HL-60 (cell line): ENCODE measurements at places on chromosomes 7 and 10.

DNA sequence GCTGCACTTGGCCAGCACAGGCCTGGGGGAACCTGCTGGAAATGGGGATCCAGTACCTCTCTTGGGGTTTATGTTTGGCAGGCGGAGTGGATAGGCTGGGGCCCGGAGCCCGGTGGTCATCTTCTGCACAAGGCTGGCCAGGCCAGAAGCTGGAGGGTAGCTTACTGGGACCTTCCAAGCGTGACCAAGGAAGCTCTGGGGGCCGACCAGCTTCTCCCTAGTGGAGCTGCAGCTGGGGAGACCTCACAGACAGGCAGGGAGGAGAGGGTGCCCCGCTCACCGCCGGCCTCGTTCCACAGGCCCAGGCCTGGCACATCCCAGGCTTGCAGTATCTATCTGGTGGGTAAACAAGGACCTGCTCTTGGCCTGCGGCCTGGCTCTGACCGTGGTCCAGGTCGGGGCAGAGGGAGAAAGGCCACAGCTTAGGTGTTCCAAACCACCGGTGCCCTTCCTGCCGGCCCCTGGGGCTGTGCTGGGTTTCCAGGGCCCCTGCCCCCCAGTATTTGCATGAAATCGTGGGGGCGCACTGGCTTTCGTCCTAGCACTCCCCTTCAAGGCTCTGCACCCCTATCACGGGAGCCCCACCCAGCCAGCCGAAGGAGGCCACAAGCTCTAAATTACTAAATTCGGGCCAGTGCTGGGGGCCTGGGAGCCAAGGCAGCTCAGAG, 1.5 kb upstream of the ELFN1 start:
- DNase-seq = no peak

DNA sequence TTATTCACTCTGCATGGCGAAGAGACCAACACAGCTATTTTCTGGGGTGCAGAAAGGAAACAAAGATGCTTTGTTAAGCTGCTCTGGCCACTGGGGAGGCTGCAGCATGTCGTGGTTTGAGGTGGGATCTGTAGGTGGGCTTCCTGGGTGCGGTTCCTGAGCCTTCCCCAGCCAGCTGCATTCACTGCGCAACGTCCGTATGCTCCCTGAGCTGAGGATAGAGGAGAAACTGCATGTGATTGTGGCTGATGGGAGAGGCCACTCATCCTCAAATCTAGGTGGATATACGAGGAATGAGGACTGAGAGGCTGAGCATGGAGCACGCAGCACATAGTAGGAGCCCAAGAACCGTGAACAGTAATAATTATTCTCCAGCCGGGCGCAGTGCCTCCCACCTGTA, 9.9 kb upstream of the DNAAF5 start:
- DNase-seq = no peak

- DNase-seq = no peak
Observed at GRCh38 chr10:82961864-82962263, 1086.9 kb downstream of the NRG3 start.

DNA sequence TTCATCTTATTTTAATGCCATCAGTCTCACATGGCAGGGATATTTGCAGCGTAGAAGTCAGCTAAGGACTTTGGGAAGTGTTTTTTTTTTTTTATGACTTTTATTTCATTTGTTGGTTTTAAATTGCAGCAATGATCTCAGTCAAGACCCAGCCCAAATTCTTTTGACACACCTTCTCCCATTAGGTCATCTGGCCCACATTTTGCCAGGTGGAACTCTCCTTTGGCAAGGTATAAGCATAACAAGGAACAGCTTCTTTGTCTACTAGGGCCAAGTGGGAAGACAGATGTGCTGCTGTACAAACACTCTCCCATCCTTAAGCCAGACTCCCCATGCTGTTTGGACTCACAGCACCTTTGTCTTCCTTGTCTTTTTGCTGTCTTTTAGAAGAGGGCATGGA, 41.8 kb downstream of the PLEKHA8 start:
- no peak for DNase-seq

DNA sequence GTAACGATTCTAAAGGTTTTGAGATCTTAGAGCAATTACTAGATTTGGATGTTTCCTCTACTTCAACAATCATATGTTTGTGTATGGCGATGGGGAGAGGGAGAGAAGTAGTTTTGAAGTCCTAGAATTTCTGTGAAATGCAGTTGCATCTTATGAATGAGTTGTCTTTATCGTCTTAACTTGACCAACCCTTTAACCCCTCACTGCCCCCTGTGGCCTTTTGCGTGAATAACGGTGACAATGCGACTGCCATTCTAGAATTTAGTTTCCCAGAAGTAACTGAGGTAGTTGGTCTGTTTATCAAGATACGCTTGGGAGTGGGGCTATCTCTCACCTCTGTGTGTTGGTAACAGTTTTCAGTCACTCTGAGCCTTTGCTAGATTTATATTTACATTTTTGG, 204.6 kb downstream of the HDAC9 start:
- no peak for DNase-seq

DNA sequence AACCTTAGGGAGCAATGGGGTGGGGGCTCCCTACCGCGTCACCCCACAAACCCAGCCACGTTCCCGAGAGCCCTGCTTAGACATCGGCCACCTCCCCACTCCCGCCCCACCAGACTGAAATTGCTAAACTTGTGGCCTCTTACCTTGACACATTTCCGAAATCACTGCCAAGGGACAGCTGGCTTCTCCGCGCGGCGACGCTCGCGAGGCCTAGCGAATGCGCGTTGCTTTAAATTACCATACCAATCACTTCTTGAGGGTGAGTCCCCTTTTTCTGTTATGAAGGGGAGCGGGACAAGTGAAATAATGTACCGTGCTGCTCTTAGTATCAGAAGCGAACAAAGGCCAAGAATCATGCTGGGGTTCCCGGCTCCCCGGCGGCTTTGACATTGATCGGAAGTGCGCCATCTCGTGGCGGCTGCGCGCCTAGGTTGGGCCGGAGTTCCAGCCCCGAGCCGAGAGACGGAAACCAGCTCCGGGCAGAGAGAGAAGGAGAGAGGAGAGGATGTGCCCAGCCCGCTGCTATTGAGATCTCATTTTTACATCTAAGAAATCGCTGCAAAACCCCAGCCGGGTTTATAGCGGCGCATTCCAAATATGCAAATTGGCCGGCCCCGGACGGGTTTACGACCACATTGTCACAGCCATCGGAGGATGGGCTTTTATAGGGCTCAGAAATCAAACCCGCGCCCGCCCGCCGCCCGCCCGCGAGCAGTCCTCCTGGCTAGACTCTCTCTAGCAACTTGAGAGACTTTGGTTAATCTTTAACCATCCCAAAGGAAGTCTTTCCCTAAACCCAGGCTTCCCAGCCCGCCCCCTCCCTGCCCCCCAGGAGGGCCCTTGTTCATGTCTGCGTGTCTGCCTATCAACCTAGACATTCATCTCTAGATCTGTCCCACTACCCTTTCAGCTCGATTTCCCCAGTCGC, 5.3 kb downstream of the HOXA11 start:
- DNase-seq = no peak

DNA sequence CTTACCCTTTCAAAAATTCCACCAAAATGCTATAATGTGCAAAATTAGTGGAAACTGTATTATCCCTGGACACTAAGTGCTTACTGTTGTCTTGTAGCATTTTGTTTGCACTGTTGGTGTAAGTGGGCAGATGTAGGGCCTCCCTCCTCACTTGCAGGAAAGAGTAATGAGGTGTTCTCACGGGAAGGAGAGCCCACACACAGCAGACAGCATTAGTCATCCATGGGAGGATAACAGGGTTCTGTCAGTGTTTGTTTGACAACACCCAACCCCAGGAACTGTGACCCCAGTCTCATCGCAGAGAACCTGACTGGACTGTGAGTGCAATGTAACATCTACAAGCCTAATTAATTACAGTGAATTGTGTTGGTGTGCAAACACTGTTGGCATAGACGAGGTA, 58.7 kb upstream of the VSTM2A start:
- no peak for DNase-seq

GRCh38 chr7:75980430-75981202, 13.8 kb downstream of the TMEM120A start:
- DNase-seq = no peak

DNA sequence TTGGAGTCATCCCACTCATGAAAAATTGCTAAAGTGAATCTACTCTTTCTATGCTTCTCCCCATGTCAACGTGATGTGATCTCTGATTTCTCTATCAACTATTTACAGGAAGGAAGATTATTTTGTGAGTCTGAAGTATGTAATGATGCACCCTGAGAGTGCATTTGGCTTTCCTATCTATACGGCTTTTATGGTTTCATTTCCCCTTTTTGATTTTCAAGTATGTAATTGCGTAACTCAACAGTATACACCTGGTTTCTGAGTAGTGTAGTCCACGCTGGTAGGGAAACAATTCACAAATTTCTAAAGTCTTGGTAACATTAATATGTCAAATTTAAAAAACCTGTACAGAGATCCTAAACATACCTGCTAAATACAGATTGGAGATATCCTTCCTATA, 194.7 kb upstream of the SEMA3A start:
- DNase-seq = no peak

- no peak for DNase-seq
Observed at GRCh38 chr10:88107296-88108097, 244.1 kb downstream of the PTEN start.

DNA sequence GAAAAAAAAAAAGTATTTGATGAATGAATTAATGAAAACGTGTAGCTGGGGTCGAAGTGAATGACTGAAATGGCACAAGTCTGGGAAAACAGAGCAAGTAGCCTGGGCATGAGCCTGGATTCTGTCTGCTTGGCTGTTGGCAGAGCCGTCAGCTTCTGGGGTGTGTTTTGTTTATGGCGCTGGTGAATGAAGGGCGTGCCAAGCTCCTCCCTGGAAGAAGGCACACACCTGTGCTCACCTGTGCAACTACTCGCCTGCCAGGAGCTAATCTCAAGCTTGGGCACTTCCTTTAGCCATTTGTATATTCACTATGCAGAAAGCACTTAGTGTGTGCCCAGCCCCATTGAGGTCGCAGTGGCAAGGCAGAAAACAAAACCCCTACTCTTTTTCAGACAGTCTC, 74.1 kb downstream of the GTF2IRD1 start:
- DNase-seq = no peak

- DNase-seq = no peak
Observed at GRCh38 chr7:92332782-92333181, 87.0 kb downstream of the ANKIB1 start.

DNA sequence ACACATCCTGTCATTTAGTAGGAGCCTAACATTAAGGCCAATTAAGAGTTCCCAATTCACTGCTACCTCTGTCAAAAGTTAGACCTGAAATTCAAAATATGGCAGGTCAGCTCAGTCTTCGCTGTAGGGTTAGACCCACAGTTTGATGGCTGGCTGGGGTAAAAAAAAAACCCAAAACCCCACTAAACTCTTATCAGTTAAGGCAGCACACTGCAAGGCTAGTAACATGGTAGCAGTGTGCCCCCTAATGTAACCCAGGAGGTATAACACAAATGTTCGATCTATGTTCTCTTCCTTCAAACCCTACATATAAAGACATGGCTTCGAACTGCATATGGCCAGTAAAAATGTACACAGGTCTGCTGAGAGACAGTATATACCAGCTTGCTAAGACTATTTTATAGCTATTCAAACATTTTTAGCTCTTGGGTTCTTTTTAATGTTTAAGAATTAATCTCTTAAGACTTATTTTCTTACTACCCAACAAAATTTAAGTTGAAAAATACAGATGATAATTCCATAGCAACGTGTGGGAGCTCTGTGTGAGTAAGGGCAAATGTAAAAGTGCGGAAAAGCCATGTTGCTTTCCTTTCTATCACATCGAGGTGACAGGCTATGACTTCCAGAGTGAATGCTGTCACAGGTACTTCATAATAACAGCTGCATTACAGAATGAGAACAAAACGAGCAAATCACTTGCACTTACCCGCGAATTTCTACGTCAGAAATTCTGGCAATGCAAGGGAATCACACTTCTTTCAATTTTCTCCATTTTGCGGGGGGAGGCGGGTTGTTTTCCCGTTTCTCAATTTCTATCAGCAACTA, 168.4 kb upstream of the IMMP2L start:
- no peak for DNase-seq
